ENCODE measurements at places on chromosomes 1 and 21.

- DNase-seq, result no peak
These were observed 56.5 kb upstream of the ESRRG start for GRCh38 chr1:216779686-216780085.

GRCh38 chr1:1000357-1001056 lies 610 bp upstream of the HES4 start:
- peak; percentile 63 for DNase-seq

GRCh38 chr1:109089242-109090015 lies 1.1 kb upstream of the TMEM167B start:
- DNase-seq, result peak; percentile 72

DNA sequence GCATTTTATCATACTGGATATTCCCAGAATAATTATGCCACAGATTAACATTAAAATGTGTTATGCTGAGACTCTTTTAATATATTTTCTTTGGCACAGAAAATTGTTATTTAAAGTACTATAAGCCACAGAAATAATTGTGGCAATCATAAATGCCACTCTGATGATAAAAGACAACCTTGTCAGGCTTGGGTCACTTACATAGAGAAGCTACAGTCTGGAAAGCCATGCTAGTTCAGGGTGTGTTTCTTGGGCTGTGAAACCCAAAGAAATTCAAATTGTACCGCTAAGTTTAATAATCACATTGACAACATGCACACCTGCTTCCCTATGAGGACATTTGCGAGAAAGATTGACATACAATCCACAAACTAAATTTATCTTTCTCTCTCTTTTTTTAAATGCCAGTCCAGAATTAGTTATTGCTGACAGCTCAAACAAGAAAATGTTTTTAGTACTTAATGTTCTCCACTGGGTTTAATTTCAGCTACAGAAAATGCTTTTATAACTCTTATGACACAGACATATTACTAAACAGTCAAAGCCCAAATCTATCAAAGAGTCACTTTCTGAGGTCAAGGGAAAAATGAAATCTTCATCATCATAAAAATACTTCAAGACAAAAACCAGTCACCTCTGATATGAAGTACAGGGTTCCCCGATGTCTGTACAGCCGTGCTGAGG lies 38.7 kb downstream of the TTC13 start:
- no peak for DNase-seq

- DNase-seq, result no peak
These were observed at the start of gene SYT14 for GRCh38 chr1:209937996-209938959. Gene SYT14, plus strand, starts transcription at chr1:209938217. Its CDS starts 48 bp downstream, at chr1:209938265.

DNA sequence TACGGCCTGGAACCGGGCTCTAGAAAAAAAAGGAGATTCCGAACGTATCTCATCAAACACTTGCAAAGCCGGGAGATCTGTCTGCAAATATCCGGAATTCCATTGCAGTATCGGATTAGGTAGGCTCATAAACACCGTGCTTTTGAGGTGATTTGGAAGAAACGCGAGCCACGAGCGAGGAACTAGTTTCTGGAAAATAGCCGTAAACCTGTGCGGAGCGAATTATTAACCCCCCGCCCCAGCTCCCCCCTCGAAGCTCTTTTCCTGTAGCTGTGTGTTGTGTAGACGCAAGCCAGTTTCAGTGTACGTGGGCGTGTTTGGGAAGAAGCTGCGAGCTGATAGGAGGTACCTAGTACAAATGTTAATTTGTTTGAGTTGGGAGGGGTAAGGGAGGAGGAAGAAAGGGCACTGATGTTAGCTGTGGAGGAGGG lies 1.1 kb downstream of the RALGPS2 start:
- DNase-seq, result peak; percentile 24

DNA sequence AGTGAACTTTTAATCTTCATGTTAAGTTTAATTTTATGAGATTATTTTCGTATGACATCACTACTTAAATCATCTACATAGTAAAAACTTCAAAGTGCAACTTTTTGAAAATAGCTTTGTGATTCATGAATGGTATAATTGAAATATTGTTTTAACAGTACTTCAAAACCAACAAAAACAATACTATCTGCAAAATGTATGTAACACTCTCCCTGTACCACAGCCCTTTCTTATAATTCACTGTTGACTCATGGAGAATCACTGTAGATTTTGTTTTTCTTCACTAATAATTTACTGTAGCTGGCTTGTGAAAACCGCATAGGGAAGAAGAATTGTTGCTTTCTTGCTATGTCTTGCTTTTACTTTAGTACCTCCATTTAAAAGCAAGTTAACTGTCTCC lies 301.4 kb upstream of the ADAMTS5 start:
- DNase-seq, result no peak
